ENCODE measurements at places on chromosomes 7 and 10.

GRCh38 chr10:60212195-60212594, 177.5 kb downstream of the ANK3 start:
- DNase-seq, result no peak

DNA sequence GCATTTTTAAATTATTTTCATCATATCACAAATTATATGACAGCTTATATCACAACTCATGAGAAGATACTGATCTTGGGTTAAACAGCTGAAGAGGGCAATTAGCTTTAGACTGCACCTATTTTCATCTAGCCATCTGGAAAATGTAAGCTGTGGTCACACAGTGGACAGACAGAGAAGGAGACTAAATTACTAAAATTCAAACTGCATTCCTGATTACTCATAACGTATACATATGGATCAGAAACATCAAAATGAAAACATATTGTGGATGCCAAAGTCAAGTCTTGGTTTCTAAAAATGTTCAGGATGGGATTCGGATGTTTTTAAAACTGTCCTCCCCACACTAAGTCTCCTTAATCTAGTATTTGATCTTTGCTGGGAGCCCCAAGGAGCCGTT, 6.6 kb downstream of the BBIP1 start:
- DNase-seq, result no peak

DNA sequence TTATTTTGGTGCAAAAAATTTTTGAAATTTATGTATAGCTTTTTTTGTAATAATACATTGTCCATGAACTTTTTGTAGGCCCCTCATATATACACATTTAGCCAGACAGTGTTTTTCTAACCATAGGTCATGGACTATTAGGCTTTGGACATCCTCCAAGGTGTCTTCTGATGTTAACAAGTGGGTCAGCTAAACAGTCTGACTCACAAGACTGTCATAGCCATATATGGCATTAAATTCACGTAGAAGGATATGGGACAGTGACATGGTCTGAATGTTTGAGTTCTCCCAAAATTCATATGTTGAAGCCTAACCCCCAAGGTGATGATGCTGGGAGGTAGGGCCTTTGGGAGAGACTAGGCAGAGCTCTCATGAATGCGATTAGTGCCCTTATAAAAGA, 14.0 kb upstream of the NUB1 start:
- no peak for DNase-seq

DNA sequence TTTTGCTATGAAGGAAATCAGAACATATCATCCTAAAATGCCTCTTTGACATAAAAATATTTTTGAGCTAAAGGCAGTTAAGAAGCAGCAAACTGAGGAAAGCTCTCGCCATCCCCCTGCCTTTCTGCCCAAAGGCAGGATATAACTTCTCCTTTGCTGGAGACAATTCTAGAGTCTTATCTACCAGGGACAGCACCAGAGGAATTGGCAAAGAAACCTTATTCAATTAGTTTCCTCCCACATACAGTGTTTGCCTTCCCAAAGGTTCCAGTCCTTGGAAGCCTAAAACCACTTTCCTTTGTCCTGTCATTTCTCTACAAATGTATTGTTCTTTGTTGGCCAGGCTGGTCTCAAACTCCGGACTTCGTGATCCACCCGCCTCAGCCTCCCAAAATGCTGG, 33.7 kb downstream of the MASTL start:
- no peak for DNase-seq

GRCh38 chr7:98771519-98771918, 98.3 kb downstream of the TMEM130 start:
- DNase-seq, result no peak

- no peak for DNase-seq
Observed at GRCh38 chr10:118445535-118445934, 103.4 kb upstream of the FAM204A start.

DNA sequence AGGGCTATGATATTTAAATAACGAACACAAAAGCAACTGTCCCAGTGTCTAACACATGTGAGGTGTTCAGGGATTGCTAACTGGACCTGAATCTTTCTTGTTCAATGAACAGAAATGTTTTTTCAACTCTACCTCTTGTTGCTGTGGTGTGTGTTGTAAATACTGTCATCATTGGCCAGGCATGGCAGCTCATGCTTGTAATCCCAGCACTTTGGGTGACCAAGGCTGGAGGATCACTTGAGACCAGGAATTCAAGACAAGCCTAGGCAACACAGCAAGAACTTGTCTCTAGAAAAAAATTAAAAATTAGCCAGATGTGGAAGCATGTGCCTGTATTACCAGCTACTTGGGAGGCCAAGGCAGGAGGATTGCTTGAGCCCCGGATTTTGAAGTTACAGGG, 1250.9 kb downstream of the TYW1 start:
- DNase-seq, result no peak

- no peak for DNase-seq
Observed at GRCh38 chr7:44141221-44141850, at the start of gene MYL7. Gene MYL7, minus strand, starts transcription at chr7:44141332. Its CDS starts 27 bp downstream, at chr7:44141305.

- no peak for DNase-seq
Observed at GRCh38 chr7:139112741-139113250, 3.3 kb upstream of the ZC3HAV1 start.

DNA sequence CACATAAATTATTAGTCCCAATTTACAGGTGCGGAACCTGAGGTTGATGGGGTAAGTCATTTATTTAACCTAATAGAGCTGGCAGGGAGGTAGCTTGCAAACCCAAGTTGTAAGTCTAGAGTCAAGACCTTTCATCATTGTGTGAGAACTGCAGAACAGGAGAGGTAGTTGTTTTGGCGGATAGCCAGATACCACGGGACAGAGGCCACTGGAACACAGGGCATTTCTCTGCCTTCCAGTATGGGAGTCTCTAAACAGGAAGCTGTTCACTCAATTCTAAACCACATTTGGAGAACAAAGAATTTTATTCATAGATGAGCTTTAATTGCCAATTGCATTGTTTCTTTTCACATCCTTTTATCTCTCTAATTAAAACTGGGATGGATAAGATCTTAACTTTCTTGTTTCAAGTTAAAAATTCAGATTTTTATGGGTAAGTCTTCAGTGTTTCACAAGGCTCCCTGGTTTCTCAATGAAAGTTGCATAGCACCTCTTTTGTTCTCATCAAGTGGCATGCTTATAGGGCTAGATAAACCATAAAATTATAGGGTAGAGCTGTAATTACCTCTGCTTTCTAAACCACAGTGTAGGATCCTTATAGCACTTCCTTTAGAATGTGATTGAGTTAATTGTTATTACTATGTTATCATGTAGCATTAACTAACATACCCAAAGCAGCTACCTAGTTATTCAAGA, 489.0 kb downstream of the GATA3 start:
- no peak for DNase-seq

- DNase-seq, result no peak
Observed at GRCh38 chr10:114323023-114323422, 81.3 kb downstream of the AFAP1L2 start.

DNA sequence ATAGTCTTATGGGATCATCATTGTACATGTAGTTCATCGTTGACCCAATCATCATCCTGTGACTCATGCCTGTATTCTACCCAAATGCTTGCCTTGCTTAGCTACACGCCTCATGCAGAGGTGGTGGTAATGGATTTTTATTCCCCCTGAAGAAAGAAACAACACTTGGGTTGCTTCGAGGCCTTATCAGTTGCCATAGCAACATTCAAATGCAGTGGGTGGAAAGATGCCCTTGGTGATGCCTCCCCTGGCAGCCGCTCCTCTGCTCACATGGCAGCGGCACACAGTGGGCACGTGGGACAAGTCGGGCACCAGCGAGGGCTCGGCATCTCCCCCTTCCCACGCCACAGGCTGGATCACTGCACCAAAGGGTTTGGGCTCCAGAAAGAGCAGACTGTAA, 54.0 kb upstream of the NMT2 start:
- DNase-seq, result no peak

DNA sequence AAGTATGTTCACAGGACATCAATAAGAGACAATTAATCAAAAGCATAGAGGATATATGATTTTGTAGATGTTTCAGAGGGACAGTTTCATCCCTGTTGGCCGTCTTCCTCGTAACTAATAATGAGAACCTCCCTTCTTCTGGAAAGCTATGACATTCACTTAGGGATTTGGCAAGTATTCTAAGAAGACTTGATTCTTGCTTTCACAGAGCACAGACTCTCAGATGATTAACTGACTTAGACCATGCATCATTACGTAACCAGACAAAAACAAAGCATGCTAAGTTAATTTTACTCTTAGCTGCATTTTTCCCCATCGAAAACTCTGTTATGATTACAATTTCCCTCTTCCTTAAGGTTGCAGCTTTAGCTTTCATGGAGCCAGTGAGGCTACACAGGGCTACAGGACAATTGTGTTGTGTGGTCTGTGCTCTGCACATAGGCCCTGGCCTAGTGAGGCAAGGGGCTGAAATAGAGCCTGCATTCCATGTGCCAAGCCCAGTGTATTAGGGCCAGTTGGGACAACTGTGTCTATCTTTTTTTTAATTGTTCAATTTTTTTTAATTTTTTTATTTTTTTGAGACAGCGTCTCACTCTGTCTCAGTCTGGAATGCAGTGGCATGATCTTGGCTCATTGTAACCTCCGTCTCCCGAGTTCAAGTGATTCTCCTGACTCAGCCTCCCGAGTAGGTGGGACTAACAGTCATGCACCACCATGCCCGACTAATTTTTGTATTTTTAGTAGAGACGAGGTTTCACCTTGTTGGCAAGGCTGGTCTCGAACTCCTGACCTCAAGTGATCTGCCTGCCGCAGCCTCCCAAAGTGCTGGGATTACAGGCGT, 105.3 kb downstream of the PLXDC2 start:
- no peak for DNase-seq

- DNase-seq, result no peak
Observed at GRCh38 chr7:31508823-31509222, 5.1 kb upstream of the ITPRID1 start.

DNA sequence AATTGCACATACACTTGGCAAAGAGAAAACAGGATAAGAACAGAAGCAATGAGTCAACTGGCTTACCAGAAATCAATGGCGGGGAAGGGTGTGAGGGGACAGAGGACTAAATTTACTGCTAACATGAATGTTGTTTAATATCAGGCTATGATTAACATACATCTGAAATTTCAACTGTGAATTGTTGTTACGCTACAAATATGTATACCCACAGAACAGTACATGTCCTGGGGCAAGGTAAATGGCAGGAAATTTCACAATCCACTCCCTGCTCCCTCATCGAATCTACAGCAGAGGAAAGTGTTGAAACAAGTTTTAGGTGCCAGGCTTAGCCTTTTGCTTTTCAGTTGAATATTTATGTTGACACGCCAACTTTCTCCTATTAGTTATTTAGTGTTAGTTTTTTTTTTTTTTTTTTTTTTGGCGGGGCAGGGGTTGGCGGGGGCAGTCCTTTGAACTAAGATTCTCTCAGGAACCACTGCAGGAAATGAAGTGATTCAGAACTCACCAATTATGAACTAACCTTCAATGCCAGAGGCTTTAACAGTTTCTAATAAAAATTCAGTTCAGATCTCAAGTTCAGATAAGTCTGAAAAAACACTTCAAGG, 99.0 kb downstream of the UBE2H start:
- DNase-seq, result peak; percentile 55

GRCh38 chr7:47231032-47231431, 350.9 kb downstream of the TNS3 start:
- no peak for DNase-seq

GRCh38 chr7:127619681-127620405, 1.9 kb upstream of the PAX4 start:
- DNase-seq, result no peak

DNA sequence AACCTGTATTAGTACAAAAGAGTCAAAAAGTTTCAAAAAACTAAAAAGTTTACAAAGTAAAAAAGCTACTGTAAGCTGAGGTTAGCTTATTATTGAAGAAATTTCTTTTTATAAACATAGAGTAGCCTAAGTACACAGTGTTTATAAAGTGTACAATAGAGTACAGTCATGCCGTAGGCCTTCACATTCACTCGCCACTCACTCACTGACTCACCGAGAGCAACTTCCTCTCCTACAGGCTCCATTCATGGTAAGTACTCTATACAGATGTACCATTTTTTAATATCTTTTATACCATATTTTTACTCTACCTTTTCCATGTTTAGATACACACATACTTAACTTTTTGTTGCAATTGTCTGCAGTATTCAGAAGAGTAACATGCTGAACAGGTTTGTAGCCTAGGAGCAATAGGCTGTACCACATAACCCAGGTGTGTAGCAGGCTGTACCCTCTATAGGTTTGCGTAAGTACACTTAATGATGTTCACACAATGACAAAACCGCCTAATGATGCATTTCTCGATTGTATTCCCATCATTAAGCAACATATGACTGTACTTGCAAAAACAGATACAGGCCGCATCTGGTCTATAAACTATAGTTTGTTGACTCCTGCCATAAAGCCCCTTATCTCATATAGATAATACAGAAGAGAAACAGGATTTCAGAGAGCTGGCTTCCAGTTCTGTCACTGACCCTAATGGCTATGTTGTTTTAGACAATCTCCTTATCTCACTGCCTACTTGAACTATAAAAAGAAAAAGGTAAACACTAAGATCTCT, 438.8 kb downstream of the HTR7 start:
- peak; percentile 87 for DNase-seq

DNA sequence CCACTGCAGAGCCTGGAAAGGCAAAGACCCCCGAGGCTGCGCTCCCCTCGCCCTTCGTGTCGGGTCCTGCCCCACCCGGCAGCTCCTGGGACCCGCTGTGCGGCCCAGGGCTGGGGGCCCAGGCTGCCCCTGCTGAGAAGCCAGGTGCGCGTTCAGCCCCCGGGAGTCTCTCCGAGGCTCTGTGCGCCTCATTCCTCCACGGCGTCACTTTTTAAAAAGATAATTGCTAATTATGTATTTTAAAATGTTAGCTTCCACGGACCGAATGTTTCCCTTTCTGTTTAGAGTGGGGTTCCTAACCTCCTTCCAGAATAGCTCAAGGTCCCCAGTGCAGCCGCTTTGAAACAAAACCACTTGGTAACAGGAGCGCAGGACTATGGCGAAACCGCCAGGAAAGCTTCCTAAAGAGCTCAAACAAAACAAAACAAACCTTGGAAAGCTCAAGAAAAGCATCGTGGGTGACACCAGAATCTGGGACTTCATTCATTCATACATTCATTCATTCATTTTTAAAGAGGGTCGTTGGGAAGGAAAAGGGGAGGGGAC, 45.6 kb downstream of the PDIA4 start:
- peak; percentile 39 for DNase-seq

Measured in endothelial cell of umbilical vein (primary cell).